ENCODE measurements at places on chromosomes 12 and 14.

GRCh38 chr14:96383445-96383844, 8.5 kb upstream of the AK7 start:
- no peak for DNase-seq

- no peak for DNase-seq
These were observed 38.9 kb downstream of the DAD1 start for GRCh38 chr14:22549981-22550673.

- peak; percentile 54 for DNase-seq
These were observed 114.8 kb downstream of the PLXNC1 start for GRCh38 chr12:94263011-94263811.

DNA sequence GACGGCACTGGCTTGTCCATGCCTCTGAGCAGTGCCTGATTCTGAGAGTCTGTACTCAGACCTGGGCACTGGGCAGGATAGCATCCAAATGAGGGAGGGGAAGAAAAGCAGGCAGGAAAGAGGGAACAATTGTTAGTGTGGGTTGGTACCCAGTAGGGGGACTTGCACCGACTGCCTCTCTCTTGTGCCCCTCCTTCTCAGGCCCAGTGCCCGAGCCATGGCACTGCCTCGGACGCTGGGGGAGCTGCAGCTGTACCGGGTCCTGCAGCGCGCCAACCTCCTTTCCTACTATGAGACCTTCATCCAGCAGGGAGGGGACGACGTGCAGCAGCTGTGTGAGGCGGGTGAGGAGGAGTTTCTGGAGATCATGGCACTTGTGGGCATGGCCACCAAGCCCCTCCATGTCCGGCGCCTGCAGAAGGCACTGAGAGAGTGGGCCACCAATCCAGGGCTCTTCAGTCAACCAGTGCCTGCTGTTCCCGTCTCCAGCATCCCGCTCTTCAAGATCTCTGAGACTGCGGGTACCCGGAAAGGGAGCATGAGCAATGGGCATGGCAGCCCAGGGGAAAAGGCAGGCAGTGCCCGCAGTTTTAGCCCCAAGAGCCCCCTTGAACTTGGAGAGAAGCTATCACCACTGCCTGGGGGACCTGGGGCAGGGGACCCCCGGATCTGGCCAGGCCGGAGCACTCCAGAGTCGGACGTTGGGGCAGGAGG, 2.2 kb downstream of the NAB2 start:
- DNase-seq: no peak

DNA sequence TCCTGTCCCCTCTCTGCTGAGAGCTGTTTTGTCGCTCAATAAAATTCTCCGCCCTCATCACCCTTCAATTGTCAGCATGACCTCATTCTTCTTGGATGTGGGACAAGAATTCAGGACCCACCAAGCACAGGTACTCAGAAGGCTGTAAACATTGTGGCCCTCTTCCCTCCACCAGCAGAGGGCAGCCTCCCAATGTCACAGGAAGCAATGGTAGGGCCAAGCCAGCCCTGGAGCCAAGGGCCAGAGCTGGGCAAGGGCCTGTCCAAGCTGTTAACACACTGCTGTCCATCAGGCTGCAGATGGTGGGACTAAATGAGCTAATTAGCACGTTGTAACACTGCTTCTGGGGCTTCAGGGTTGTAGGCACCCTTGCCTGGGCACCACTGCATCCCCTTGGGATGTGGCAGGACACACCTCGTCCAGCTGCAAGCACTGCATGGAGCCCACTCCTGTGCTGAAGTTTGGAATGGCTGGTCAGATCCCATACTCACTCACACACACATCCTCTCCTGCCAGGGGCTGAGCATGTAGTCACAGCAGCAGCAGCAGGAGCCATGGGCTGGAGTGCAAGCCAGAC, 62.7 kb upstream of the HECTD1 start:
- no peak for DNase-seq

- no peak for DNase-seq
These were observed 457.7 kb upstream of the SYT1 start for GRCh38 chr12:78406828-78407227.
